Activated T-helper 1 cell treated with anti-CD3 and anti-CD28 coated beads, Interleukin-12 subunit alpha, Interleukin-12 subunit beta, Interleukin-2, Interleukin-4 antibody, amounts not matched to agents 30 ng/mL and 10 ng/mL and 1 ng/mL, durations not matched to agents 14 hours and 24 hours and 36 hours (primary cell): ENCODE measurements at places on chromosomes 12 and 14. TPM values are rescaled to one million over a fixed set of nuclear protein-coding genes. Genes with fewer than 3 reads are reported as not detected.

CMA1 gene
- not detected in 2 replicates for total RNA-seq

ZBTB42 gene
- 5.9 and 6.1 TPM in 2 replicates for total RNA-seq

WDR89 gene
- total RNA-seq: 26.8 and 27.4 TPM in 2 replicates

SMIM10L1 gene
- total RNA-seq: 10.4 and 11.3 TPM in 2 replicates

GRCh38 chr12:27711317-27711682 is 668 bp downstream of the MRPS35 start:
- DNase-seq: no peak

DNA sequence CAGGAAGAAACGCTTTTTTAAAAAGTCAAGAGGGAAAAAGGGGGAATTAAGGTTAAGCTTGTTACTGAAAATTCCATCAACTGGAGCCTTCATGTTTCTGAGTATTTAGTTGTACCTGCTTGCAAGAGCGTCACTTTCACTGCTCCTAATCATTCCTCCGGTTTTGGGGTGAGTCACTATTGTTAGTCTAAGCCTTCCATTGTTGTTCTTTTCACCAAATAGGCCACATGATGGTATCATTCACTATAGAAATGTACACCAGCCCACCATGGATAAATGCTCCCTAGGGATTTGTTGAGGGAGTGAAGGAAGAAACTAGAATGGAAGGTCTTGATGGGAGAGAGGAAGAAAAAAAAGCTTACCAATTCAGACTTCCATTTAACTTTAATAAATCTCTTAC is 3.0 kb downstream of the IL22 start:
- no peak for DNase-seq

- DNase-seq: no peak
Observed at GRCh38 chr12:53972152-53972702, 699 bp upstream of the HOXC11 start.

DNA sequence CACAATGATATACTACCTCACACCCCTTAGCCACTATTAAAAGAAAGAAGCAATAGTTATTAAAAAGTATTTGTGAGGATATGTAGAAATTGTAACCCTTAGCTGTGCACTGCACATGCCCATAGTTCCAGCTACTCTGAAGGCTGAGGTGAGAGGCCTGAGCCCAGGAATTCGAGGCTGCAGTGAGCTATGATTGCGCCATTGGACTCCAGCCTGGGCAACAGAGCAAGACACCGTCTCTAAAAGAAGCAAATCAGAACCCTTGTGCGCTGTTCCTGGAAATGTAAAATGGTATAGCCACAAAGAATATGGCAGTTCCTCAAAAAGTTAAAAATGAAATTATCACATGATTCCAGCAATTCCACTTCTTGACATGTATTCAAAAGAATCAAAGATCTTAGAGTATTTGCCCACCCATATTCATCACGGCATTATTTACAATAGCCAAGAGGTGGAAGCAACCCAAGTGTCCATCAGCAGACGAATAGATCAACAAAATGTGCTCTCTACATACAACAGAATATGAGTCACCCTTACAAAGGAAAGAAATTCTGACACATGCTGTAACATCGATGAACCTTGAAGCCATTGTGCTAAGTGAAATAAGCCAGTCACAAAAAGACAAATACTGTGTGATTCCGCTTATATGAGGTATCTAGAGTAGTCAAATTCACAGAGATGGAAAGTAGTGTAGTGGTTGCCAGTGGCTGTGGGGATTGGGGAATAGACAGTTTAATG is 23.7 kb upstream of the YLPM1 start:
- DNase-seq: no peak

DNA sequence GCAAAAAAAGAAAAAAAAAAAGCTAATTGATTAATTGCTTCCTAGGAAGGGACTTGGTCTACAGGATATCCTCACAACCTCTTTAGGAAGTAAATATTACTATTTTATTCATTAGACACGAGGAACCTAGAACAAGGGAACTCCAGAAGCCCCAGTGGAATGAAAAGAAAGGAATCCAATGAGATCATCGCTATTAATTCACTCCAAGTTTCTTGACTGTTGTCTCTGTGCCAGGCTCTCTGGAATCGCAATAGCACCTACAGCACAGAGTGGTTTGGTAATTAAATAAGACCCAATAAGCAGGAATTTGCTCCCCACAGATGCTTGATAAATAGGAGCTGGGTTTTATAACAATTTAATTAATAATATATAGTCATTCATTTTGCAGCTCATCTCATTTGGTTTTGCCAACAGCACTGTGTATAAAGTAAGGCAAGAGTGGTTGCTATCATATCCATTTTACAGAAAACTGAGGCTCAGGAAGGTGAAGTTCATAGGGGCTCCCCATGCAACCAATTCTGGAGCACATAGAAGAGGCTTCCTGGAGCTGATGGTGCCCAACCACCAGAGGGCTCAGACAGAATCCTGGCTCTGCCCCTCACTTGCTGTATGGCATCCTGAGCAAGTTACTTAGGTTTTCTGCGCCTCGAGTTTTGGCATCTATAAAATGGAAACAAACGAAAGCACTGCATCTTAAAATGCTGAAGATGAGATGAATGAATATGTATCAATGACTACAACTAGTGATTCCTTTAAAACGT is 420.2 kb downstream of the MED13L start:
- DNase-seq: no peak

GRCh38 chr12:101634724-101635123 is 40.0 kb downstream of the MYBPC1 start:
- DNase-seq: no peak

DNA sequence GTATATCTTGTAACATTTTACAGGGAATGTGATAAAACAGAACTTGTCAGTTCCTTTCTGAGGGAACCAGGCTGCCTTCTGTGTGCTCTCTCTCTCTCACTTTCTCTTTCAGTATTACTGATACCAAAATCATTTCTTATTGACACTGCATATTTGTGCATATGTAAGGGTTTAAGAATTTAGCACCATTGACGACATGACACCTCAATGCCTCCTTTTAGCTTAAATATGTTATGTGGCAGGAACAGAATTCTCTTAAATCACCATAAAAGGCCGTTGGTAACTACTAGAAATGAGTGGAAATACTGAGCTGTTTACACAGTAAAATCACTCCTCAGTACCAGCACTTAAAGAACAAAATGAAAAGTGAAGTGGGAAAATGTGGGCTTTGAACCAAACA is 457.7 kb upstream of the SYT1 start:
- no peak for DNase-seq

- DNase-seq: no peak
Observed at GRCh38 chr14:71815110-71815509, 117.1 kb upstream of the RGS6 start.

GRCh38 chr14:57391517-57392195 is 1.3 kb downstream of the NAA30 start:
- no peak for DNase-seq

- DNase-seq: no peak
Observed at GRCh38 chr14:98840091-98840490, 431.9 kb downstream of the BCL11B start.

DNA sequence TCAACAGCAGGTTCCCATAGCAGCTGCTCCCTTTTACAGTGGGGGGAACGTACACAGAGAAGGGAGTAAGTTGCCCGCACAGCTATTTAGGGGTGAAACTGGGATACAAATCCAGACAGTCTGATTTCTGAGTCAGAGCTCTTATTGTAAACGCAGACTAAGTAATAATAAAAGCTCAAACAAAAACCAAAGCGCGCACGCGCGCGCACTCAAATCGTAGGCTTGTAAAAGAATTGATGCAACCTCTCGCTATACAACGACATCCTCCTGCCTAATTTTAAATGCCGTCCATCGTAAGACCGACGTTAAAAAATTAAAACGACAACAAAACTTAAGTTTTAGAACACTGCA is 747 bp upstream of the DACT1 start:
- peak; percentile 5 for DNase-seq

DNA sequence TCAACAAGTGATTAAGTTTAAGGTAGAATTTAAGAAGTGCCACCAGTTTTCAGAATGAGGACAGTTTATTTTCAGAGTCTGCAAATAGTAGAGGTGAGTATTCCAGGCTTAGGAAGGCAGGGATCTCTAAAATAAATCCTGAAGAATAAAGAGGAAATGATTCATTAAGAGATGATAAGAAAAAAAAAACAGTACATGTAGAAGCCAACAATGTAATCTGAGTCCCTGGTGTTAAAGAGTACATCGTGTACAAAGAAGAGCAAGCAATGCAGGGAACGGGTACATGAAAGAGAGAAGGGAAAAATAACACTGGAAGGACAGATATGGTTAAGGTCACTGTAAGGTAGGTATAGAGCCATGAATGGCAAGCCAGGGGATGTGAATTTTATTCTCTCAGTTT is 95.2 kb upstream of the FOXG1 start:
- DNase-seq: no peak

DNA sequence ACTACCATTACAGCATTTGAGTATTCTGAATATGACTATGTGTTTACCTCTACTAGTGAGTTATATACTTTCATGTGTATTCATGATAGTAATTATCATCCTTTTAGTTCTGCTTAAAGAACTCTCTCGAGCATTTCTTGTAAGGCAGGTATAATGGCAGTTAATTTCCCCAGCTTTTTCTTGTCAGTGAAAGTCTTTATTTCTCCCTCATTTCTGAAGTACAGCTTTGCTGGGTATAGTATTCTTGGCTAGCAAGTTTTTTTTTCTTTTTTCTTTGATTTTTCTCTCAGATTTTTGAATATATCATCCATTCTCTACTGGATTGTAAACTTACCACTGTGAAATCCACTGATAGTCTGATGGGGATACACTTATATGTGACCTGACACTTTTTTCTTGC is 165.9 kb upstream of the ARHGAP5 start:
- no peak for DNase-seq

DNA sequence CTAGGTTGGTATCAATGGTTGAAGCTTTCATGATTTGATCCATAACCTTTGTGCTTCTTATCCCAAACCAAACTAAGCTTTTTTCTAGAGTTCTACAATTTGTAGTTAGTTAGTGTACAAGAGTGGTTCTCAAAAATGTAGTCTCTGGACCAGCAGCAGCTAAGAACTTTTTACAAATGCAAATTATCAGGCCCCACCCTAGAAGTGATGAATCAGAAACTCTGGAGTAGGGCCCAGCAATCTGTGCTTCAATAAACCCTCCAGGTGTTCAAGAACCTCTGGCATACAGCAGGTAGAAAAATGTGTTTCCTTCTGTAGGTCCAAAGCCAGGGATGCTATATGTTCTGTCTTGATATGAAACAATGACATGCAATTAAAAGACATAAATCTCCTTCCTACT is 26.1 kb upstream of the ACTR6 start:
- DNase-seq: no peak
